Stimulated activated CD8-positive, alpha-beta memory T cell treated with anti-CD3 and anti-CD28 coated beads, Interleukin-7, amount 100 ng/mL, for 48 hours (primary cell): ENCODE measurements at places on chromosomes 16 and 17.

- no peak for DNase-seq
Observed at GRCh38 chr17:58976541-58976940, 130.1 kb downstream of the TRIM37 start.

- DNase-seq, result no peak
Observed at GRCh38 chr17:71926746-71927398, 193.9 kb upstream of the SOX9 start.

GRCh38 chr17:72599891-72600290 lies 479.1 kb downstream of the SOX9 start:
- DNase-seq, result no peak

DNA sequence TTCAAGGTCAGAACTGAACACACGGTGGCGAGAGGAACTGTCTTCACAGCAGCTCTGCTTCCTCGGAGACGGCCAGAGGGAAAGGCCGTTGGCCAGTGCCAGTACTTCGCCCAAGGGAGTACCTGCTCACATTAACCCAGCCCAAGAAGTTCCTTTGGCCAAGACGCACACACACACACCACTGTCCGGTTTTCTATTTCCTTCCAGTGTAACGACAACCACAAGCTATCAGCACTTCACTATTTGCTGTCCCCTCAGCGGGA lies 744 bp upstream of the GGNBP2 start:
- DNase-seq, result no peak

DNA sequence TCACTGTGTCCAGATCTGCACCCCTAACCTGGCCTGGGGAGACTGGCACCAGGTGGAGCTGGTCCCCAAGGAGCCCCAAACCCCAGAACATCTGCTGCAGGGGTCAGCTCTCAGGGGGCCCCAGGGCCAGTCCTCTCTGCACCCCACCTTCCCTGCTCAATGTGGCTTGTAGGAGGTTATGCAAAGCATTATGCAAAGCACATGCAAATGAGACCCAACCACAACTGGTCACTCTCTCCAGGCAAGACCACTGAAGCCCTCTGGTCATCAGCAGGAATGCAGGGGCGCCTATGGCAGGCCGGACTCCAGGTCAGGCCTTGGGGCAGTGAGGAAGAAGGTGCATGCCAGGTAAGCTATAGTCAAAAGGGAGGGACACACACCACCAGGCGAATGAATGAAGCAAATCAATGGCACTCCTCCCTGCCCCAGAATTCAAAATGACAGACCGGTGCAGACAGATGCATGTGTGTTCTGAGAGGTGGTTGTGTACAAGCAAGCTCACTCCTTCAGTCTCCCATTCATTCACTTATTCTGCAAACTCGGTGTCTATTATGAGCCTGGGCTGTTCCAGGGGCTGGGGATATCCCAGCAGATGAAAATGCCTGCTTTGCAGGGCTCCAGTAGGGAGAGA lies 48.0 kb downstream of the TMEM235 start:
- DNase-seq, result no peak

DNA sequence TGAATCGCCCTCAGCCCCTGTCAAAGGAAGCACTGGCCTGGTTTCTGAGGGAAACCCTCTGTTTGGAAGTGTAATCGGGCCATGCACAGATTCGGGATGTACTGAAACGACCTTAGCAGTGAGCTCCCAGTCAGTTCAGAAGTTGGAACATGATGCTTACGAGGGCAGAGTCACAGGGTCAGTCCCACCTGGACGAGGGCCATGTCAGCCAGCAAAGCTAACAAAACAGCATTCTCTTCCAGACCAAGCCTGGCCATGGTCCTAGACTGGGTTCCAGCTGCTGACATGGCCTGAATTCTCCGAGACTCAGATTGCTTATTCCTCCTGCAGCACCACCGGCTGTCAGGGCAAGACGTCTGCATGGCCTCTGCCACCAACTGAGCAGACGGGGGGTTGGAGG lies 192.2 kb upstream of the WSCD1 start:
- no peak for DNase-seq

GRCh38 chr17:35895636-35896587 lies 15.8 kb upstream of the CCL5 start:
- DNase-seq, result no peak

DNA sequence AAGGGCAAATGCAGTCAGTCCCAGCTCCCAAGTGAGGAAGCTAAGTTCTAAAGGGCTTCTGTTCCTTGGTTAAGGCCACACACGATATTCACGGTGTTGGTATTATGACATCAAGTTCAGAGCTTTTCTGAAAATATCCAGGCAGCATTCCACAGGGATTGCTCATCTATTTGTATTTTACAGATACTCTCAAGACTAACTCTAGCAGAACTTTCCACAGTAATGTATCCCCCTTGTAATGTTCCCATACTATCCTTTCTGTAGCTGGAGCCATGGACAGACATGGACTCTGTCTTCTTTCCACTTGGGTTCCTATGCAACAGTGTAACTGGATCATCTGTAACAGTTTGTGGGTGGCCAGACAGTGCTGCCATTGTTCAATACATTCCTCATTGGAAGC lies 13.5 kb downstream of the SDR42E1 start:
- no peak for DNase-seq

DNA sequence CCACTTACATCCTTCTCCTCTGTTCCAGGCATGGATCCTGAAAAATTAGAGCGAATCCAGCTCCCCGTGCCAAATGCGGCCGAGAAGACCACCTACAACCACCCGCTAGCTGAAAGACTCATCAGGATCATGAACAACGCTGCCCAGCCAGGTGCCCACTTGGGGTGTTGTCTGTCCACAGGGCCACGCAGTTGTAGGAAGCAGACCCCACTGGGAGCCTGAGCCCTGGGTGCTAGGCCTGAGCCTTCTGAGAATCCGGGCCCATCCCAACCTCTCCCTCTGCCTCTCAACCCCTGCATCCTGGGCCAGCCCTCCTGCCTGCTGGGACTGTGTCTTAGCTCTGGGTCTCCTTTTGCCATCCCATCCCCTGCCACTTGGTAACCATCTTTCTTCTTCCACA lies 95.4 kb downstream of the CLEC16A start:
- no peak for DNase-seq

GRCh38 chr17:83100220-83100852 lies 20.9 kb downstream of the METRNL start:
- DNase-seq, result no peak

DNA sequence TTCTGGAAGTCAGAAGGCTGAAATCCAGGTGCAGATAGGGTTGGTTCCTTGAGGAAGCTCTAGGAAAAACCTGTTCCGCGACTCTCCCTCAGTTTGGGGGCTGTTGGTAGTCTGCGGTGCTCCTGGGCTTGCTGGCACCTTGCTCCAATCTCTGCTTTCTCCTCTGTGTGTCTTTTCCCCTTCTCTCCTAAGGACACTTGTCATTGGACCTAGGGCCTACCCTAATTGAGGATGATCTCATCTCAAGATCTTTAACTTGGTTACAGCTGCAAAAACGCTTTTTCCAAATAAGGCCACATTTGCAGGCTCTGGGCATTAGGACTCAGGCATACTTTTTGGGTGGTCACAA lies 12.9 kb upstream of the CACNG4 start:
- DNase-seq, result no peak

DNA sequence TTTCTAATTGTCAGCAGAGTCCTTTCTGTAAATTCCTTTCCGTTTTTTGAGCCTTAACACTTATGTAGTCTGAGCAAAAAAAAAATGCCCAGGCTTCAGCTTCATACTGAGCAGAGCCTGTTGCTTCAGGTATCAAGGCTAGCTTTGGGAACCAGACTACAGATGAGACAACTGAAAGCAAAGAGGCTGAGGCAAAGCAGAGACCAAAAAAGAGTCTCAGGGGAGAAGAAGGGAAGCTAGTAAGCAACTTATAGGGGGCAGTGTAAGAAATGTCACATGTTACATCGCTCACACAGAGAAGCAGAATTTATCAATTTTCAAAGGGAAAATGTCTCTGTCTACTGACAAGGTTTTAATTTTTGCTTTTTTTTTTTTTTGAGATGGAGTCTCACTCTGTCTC lies 3.3 kb downstream of the HASPIN start:
- no peak for DNase-seq

- no peak for DNase-seq
Observed at GRCh38 chr17:19380481-19381301, 2.4 kb downstream of the MAPK7 start.

GRCh38 chr17:39706921-39707337 lies 7.1 kb downstream of the ERBB2 start:
- no peak for DNase-seq

DNA sequence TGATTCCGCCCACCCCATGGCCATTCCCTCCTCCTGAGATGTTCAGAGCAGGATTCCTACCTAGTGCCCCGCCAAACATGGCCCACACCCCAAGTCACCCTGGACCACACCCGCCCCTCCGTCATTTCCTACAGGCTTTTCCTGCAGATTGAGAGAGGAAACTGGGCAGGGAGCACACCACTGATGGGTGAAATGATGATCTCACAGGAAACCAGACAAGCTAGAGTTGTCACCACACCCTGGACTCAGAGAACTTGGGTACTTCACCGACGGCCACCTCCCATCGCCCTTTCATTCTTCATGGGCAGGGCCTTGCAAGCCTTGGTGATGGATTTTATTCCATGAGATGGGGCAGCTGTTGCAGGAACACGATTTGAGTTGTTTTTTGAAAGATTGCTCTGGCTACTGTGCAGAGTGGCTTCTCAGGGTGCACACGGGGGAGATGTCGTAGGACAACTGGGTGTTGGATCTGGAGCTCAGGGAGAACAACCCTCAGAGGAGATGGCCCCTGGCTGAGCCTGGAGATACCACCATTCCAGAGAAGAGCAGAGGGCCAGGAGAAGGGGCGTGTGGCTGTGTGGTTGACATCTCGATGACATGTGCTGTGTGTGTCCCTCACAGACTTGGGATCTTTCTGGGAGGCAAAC lies 7.4 kb upstream of the B9D1 start:
- DNase-seq, result no peak

- DNase-seq, result no peak
Observed at GRCh38 chr17:77571155-77571981, 387.1 kb upstream of the TNRC6C start.

- DNase-seq, result no peak
Observed at GRCh38 chr17:45170931-45171337, 9.3 kb downstream of the HEXIM2 start.

DNA sequence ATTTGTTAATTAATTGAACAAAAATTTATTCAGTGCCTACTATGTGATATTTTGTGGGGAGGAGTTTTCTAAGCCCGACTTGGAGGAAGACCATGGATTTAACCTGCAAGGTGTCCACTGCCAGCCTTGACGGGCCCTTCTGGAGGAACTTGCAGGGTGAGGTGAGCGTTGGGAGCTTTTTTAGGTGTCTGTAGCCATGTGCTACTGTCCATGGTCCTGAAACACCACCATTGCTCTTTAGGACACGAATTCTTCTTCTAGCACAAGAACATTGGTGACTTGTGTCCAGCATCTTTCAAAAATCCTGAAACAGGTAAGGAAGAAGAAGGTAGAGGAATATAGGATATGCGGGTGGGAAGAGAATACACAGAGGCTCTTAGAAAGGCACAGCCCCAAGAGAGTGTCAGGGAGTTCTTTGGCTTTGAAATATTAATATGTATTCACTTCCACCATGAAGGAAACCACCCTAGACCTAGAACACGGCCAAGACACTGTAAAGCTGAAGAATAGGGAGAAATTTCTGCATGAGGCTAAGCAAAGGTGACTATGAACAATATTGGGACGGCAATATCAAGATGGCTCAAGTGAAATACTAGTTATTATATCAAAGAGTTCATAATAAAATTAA lies 27.9 kb upstream of the OR4D1 start:
- no peak for DNase-seq

GRCh38 chr16:17529982-17530760 lies 59.4 kb upstream of the XYLT1 start:
- DNase-seq, result no peak

GRCh38 chr16:4968879-4969483 lies 10.9 kb downstream of the SEC14L5 start:
- DNase-seq, result no peak

- DNase-seq, result no peak
Observed at GRCh38 chr17:2406903-2407790, 6.3 kb upstream of the MNT start.

DNA sequence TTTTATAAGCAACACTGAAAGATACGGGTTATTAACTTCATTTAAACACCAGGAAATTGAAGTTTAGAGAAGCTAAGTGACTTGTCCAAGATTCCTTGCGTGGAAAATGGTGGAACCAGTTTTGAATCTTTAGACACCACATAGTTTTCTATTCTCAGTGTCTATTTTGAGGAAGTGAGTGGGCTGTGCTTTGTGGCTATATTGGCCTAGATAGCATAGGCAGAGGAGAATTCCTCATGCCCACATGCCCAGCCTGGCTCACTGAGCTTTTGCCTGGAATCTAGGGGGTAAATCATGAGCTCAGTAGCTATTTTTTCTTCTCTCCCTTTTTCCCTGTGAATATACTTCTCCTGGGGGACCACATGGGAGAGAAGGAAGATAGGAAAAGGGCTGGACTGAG lies 431.3 kb downstream of the HS3ST3B1 start:
- DNase-seq, result no peak

GRCh38 chr17:59380474-59380873 lies 49.0 kb downstream of the YPEL2 start:
- no peak for DNase-seq

GRCh38 chr17:62778990-62779681 lies 29.0 kb downstream of the MARCHF10 start:
- DNase-seq, result no peak

DNA sequence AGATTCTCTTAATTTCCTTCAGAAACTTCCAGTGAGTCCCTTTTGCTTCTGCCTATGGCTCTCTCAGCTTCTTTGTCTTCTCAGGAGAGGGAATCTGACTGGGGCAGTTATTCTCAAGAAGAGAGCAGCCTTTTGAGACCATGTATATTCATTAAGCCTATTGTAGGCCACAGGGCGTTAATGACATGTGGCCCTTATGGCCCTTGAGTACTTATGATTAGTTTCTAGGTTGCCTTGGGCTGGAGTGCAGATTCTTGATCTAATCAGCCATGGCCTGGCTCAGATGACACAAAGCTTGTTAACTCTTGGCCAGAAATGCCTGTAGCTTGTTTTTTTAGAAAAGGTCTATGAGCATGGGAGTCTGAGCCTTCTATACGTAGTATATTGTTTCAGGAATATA lies 17.4 kb downstream of the MFSD11 start:
- no peak for DNase-seq

GRCh38 chr17:76384987-76385891 lies 830 bp downstream of the SPHK1 start:
- peak; percentile 9 for DNase-seq

DNA sequence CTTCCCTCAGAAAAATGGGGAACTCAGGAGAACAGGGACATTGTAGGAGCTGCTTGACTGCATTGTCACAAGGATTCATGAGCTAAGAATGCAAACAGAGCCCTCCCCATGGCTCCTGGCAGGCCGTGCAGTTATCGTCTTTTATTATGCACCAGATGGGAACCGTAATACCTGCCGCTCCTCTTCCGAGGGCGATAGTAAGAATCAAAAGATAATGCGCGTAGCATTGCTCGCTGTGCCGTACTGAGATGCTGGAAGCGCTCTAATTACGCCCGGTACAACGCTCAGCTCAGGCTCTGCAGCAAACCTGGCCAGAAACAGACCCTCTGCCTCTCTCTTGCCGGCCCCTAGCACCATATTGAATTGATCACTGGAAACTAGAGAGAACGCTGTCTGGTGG lies 87.1 kb upstream of the PLCG2 start:
- no peak for DNase-seq
